ENCODE measurements at places on chromosomes 1 and 21. TPM values are rescaled to one million over a fixed set of nuclear protein-coding genes. Genes with fewer than 3 reads are reported as not detected.

The MLLT11 gene
- 1.7 TPM for total RNA-seq

The AK5 gene
- 2.5 TPM for total RNA-seq

- peak; percentile 45 for DNase-seq
Observed at GRCh38 chr1:67801903-67802302, 31.4 kb downstream of the GNG12 start.

DNA sequence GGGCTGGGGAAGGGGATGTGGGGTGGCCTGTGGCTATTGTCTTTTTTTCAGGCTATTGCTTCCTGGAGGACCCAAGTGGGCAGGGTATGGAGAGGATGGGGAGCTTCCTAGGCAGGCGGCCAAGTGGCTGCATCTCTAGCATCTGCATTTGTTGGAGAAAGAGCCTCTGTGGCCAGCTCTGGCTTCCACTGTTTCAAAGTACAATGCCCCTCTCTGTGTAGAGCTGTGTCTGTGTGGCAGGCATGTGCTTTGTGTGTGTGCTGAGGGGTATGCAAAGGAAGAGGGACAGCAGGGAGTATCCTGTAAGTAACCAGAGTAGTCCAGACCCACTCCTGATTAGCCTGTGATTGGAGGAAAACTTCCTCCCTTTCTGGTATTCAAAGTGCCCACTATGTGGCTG lies 40.6 kb downstream of the KCNA2 start:
- DNase-seq = no peak

- no peak for DNase-seq
Observed at GRCh38 chr1:23343221-23344110, 618 bp downstream of the HNRNPR start.

- DNase-seq = no peak
Observed at GRCh38 chr1:19712928-19713327, 48.3 kb downstream of the HTR6 start.
